Right forelimb (tissue), 1 donor: ENCODE measurements at places on chromosomes 4 and X.

DNA sequence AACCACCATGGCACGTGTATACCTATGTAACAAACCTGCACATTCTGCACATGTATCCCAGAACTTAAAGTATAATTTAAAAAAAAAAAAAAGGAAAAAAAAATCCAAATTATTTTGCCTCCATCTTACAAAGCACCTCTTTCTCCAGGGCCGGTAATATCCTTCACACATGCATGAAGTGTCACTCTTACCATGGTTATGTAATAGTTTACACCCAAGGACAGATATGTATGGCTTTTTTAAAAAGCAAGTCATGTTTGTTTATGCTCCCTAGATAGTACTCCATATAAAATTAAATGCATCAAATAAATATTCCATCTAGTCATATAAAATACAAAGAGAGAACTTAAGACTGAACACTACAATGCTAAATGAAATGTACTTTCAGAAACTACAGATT is 22.5 kb downstream of the CHIC2 start:
- DNase-seq: no peak

- peak; percentile 50 for DNase-seq
Observed at GRCh38 chr4:85675076-85676049, 200.4 kb downstream of the ARHGAP24 start.

DNA sequence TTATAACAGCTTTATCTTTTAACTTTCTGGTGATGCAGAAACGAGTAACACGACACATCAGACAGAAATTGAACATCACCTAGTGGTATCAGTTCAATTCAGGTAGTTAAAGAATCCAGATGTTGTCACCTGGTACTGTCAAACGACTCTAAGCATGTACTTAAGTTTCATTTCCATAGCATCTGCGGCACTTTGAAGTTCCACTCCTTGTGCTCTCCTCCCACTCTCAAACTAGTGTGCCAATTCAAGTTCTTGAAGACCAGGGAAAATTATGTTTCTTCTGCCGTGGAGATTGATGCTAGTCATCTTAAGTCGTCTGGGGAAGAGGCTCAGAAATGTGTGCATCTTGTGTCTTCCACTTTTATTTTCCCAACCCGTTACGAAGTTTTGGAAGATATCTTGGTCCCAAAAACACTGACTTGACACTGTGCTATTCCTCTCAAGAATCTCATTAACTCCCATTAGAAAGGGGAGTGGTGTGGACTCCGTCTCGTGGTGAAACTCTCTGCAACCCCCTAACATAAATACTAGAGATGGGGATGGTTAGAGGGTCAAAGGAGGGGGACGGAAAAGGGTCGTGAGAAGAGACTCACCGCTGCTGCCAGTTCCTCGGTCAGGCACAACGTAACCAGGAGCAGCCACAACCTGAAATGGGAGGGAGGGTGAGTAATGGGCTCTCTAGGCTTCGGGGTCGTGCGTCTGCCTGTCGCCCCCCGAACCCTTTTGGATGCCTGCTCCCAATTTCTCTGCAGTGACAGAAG is 693 bp downstream of the COL4A6 start:
- DNase-seq: no peak

- DNase-seq: no peak
Observed at GRCh38 chr4:156948738-156949137, 22.9 kb downstream of the PDGFC start.

DNA sequence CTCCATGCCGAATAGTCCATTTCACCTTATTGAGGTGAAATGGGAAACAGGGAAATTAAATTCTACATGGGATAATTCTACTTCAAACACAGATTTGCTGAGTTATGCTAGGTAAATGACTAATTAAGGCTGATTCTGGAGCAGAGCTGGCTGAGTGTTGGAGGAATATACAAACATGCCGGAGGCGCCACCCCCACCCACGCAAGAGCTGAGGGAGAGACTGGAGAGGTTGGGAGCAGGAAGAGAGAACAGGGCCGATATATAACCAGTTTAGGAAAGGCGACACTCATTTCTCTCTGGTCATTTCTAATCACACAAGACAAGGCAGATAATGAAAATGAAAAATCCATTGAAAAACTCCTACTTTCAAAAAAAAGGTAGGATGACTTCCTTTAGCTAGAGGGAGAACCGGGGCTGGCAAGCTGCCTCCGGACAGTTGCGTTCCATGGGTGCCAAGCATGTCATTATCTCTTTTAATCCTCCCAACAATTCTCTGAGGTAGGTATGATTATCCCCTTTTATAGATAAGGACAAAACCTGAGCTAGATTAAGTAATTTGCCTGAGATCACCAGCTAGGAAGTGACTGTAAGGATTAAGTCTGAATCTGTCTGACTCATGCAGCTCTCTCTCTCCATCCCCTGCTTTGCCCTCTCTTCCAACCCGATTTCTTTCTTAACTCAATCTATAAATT is 27.6 kb upstream of the CFAP299 start:
- no peak for DNase-seq

DNA sequence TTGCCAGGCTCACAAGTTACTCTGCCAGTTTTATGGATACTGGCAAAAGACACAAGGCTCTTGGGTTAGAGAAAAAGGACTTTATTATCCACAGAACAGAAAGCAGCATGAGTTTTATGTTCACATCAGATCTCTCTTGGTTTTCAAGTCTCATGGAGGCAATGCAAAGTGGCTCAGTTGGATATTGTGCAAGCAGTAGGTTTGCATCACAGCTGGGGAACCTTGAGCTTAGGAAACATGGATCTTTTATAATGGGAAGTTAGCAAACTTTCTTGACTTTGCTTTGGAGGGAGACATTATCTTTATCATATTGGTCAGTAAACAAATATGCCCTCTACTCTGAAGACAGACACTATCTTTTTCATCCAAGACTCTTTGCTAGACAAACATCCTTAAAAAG is 109.2 kb upstream of the GRPR start:
- no peak for DNase-seq

GRCh38 chr4:160142579-160142978 is 1039.7 kb downstream of the RAPGEF2 start:
- no peak for DNase-seq

- no peak for DNase-seq
Observed at GRCh38 chrX:97471071-97471470, 587.4 kb downstream of the RPA4 start.

DNA sequence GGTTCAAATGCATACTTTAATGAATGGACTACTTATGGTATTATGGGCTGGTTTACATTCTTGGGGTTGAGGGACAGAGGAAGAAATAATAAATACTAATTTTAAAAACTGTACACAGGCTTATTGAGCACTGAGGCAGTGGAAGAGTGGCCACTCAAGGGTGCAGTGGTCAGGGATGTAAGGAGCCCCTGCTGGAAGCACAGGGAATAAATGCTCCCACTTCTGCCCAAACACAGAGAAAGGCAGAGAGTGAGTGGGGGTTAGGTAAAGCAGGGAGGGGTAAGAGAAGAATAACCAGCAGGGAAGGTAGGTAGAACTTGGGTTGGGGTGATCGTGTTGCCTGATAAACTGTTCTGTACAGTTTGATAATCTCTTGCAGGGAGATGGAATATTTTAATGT is 60.0 kb downstream of the GAB1 start:
- DNase-seq: no peak

DNA sequence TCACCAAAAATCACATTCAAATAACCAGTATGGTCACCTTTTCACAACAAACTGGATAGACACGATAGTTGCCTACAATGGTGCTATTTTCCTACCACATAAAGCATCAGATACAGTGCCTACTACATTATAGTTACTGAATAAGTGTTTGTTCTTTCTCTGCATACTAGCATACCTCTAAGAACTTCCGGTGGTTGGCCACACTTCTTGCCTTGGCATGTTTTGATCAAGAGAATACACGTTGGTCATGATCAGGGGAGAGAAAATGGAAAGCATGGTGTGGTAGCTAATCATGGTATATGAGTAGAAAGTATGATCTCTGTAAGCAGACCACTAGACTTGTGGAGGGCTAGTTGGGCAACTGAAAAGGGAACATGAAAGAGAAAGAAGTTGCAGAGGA is 322.8 kb upstream of the DIAPH2 start:
- DNase-seq: no peak

DNA sequence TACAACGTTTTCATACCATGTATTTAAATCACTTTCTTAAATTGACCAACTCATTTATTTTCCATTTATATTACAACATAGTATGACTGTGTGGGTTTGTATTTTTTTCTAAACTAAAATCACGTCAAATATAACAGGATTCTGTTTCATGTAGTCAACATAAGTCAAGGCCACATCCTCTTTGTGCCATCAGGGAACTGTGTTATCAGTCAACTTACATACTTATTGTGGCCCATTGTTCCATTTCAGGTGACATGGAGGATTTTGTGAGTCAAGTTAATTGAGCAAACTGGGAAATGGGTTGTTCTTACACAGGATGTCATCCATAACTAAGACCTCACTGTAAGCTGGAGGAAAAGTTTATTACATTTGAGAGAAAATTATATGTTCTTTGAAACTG is 35.9 kb downstream of the STK26 start:
- DNase-seq: no peak

DNA sequence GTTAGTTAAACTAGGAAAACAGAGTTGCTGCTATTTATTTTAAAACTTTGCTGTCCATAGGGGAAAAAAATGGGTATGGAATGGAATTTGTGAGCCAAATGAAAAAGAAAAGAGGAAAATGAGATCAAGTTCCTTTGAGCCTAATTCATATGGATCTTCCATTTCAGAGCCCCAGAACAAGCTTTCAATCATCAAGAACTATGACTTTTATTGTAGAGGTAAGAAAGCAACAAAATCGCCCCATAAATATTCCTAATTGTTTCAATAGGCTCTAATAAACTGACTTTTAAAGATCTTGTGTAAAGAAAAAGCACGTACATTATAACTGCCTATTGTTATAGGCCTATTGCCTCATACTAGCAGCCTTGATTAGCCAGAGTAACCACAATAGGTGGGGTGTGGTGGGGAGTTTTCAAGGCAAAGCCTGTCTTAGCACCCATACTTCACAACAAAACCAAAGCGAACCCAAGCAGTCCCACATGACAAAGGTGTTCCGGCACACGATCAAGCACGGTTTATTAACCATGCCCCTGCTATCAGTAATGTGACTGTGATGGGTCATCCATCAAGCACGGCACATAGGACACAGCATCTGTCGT is 44.4 kb downstream of the RBM47 start:
- no peak for DNase-seq

DNA sequence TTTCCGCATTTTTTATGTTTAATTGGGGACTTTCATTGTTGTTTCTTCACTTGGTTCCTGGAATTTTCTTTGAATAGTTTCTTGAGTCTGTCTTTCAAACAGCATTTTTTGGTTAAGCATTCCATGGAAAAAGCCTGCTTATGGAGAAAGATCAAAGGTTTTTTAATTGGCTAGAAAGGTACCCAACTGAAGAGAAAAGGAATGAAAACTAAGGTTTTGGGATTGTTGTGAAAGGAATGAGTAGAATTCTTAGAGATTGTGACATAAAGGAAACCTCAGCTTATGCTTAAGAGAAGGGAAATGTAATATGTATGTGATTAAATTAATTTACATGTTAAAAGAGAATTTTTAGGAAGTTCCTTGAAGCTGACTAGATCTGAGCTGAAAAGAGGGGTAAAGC is 82.8 kb downstream of the CCKAR start:
- DNase-seq: no peak

- no peak for DNase-seq
Observed at GRCh38 chr4:85200106-85200505, 233.6 kb upstream of the WDFY3 start.
